ENCODE measurements at places on chromosomes 7 and 10.

- DNase-seq, result no peak
These were observed 2.8 kb upstream of the ARMC3 start for GRCh38 chr10:22925088-22925487.

- no peak for DNase-seq
These were observed 43.2 kb downstream of the SVOPL start for GRCh38 chr7:138657854-138658386.

GRCh38 chr10:59624136-59624535 is 85.5 kb downstream of the SLC16A9 start:
- DNase-seq, result no peak

GRCh38 chr7:32070406-32071360 is at the start of gene PDE1C:
TSS of gene PDE1C (minus strand) at chr7:32070407.
- no peak for DNase-seq

DNA sequence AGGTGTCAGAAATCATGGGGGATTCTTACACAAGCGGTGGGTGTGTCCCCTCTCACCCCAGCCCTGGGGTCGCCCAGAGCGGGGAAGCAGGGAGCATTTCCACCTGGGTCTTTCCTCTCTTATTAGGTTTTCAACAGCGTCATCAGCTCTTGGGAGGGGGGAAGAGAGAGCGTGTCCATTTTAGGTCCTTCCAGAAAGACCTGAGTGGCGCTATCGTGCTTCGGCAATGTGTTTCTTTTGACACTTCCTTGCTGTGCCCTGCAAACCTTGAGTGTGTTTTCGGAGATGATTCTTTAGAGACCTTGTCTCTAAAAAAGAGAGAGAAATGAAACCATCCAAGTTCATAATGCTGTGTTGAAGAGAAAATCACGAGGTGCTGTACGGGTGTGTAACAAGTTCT is 86.9 kb upstream of the PITRM1 start:
- no peak for DNase-seq

GRCh38 chr10:45373576-45374349 is at the start of gene ALOX5:
TSS of gene ALOX5 (plus strand) at chr10:45374216. CDS start at chr10:45374280, 64 bp downstream.
- DNase-seq, result peak; percentile 61

- no peak for DNase-seq
These were observed 16.5 kb downstream of the C1QL3 start for GRCh38 chr10:16505161-16505560.

DNA sequence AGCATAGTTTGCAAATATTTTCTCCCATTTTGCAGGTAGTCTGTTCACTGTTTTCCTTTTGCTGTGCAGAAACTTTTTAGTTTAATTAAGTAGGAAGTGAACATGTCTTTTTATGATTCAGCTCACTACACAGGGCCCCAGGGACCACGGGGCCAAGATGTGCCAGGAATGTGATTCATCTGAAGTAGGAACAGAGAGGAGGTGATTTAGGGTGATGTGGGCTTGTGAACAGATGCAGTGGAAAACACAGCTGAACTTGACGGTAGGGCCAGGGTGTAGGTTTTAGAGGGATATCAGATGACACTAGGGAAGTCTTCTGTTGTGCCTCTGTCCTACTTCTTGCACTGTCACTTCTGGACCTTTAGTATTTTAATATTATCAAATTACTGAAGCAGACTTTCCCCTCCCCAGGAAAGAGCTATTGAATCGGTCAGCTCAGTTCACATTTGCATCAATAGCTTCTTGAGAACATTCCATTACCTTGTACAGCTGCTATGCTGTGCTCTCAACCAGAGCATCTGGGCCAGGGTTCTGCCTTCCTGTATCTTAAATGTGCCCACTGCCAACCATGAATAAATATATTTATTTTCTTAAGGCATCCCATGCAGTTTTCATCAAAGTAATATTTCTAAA is 96.9 kb downstream of the OSBPL3 start:
- peak; percentile 77 for DNase-seq

- no peak for DNase-seq
These were observed 240.2 kb upstream of the NPSR1 start for GRCh38 chr7:34417781-34418180.

DNA sequence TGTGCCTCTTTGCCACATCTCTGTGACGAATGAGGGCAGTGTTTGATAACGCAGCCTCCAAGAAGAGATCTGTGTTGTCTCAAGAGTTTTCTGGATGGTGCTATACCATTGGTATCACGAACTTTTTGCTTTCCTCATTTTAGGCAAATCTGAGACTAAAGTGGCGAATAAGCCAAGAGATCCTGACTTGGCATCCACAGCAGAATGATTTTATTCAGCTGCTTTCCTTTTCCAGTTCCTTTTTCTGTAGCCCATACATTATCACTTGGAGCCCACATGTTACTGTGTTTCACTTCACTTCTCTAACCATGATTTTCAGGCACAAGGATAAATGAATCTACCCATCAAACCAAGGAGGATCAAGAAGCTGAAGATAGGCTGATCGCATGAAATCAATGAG is 177.9 kb upstream of the PTN start:
- no peak for DNase-seq

DNA sequence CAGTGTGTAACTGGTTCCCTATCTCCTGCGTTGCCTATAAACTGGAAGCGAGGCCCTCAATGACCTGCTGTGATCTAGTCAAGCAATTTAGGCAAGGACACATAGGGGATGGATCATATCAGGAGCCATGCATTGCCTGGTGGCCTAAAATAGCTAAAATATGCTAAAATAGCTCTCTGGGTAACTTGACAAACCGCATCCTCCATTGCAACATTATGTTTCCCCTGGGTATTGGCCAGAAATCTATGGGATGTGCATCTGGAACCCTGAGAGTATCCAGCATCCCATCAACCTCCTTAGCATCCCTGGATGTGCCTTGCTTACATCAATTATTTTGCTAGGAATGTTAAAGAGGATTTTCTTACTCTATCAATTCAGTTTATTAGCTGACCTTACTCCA is 91.7 kb upstream of the ADCY1 start:
- DNase-seq, result no peak

DNA sequence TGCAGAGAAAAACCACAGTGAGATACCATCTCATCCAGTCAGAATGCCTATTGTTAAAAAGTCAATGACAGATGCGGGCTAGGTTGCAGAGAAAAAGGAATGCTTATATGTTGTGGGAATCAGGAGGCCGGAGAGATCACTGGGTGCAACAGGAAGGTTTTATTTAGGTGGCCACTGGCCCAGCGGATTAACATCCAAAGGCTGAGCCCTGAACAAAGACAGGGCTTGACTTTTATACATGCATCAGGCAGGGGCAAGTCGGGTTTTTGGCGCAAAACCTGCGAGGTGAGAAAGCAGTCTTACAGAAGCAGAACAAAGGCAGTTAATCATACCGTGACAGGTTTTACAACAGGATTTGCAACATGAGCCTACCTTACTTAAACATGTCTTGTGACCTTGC is 620 bp downstream of the ZNF117 start:
- no peak for DNase-seq

DNA sequence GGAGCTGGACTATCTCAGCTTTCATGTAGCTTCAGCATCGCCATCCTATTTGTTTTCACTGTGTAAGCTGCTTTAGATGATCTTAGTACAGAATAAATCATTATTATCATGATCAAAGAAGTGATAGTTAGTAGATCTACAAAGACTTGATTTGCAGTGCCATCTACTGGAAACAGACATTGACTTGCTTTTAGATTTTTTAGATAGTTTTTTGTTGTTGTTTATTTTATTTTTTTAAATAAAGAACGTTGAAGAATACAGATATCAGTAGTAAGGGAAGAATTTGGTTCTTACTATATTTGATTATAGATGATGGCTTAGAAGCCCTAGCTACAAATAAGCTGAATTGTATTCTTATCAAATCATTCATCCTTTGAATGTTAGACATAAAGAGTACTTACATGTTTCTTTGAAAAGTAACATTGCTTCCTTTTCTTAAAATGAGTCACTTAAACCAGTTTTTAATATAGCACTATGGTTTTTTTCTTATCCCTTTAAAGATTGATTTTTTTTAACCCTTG is 6.3 kb upstream of the SFMBT2 start:
- no peak for DNase-seq
